Activated naive CD4-positive, alpha-beta T cell treated with Interleukin-2 at 50 U/mL for 16 hours (primary cell): ENCODE measurements at places on chromosomes 11 and 22.

- no peak for DNase-seq
Measured at GRCh38 chr22:43002202-43002586, 12.8 kb downstream of the PACSIN2 start.

GRCh38 chr11:9066433-9066925 lies 24.9 kb downstream of the SCUBE2 start:
- no peak for DNase-seq

- DNase-seq = no peak
Measured at GRCh38 chr11:101019870-101020269, 109.7 kb downstream of the PGR start.

GRCh38 chr11:88520391-88520790 lies 182.9 kb upstream of the CTSC start:
- no peak for DNase-seq

DNA sequence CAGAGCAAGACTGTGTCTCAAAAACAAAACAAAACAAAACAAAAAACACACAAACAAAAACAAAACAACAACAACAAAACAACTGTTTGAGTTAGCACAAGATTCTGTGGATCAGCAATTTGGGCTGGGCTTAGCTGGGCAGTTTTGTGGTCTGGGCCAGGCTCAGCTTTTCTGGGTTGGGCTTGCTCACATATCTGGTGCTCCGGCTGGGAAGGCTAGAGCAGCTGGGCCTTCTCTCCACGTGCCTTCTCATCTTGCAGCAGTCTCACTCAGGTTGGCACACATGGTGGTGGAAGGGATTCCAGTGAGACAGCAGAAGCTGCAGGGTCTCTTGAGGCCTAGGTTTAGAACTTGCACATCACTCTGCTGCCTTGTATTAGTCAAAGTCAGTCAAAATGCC lies 35.7 kb downstream of the EIF3F start:
- no peak for DNase-seq

- no peak for DNase-seq
Measured at GRCh38 chr11:64244966-64245365, 1.8 kb downstream of the PPP1R14B start.

DNA sequence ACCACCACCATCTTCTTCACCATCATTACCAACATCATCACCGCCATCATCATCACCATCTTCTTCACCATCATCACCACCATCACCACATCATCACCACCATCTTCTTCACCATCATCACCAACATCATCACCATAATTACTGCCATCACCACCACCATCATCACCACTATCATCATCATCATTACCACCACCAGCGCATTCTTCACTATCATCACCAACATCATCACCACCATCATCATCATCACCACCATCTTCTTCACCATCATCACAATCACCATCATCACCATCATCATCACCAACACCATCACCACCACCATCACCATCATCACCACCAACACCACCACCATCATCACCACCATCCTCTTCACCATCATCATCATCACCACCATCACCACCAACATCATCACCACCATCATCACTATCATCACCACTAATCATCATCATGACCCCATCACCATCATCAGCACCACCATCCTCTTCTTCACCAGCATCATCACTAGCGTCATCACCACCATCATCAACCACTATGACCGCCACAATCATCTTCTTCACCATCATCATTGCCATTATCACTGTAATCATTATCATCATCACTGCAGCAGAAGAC lies 303.8 kb downstream of the CTTN start:
- no peak for DNase-seq

GRCh38 chr11:85811624-85812023 lies 683 bp upstream of the SYTL2 start:
- no peak for DNase-seq

GRCh38 chr22:45150139-45150538 lies 13.6 kb upstream of the NUP50 start:
- no peak for DNase-seq

DNA sequence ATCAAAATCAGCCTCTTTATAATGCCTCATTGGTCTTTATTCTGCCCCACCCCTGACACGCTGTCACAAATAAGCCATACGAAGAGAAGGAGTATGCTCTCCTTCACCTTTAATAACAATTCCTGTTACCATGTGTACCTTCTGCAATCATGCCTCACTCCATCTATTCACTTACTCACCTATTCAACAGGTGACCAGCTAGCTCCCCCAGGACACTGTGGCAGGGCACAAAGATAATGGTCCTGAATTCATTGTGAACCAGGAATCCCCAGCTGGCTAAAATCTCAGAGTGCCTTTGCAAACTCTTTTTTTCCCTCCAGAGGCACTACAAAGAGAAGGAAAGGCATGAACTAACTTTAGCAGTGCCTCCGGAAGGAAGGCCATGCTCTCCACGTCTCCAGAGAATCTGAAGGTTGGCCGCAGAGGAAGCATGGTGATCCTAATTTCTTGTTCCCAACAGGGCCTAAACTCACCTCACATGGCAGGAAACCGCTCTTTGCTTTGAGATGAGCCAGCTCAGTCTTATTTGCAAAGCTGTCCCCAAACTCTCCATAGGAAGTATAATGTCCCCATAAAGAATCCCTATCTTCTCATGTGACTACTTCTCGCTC lies 590.3 kb downstream of the BUD13 start:
- no peak for DNase-seq
